ENCODE measurements at places on chromosomes 12 and 14. TPM values are rescaled to one million over a fixed set of nuclear protein-coding genes. Genes with fewer than 3 reads are reported as not detected.
A peak's percentile ranks its signal among the peaks of the same experiment; 100 is the strongest.

DNA sequence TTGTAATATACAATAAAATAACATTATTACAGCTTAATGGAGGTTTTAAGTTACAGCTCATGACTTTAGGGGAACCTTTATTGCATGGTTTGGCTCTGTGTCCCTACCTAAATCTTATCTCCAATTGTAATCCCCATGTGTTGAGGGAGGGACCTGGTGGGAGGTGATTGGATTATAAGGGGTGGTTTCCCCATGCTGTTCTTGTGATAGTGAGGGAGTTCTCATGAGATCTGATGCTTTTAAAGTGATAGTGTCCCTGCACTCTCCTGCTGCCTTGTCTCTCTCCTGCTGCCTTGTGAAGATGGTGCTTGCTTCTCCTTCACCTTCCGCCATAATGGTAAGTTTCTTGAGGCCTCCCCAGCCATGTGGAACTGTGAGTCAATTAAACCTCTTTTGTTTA lies 132.1 kb upstream of the SYT1 start:
- no peak for DNase-seq

DNA sequence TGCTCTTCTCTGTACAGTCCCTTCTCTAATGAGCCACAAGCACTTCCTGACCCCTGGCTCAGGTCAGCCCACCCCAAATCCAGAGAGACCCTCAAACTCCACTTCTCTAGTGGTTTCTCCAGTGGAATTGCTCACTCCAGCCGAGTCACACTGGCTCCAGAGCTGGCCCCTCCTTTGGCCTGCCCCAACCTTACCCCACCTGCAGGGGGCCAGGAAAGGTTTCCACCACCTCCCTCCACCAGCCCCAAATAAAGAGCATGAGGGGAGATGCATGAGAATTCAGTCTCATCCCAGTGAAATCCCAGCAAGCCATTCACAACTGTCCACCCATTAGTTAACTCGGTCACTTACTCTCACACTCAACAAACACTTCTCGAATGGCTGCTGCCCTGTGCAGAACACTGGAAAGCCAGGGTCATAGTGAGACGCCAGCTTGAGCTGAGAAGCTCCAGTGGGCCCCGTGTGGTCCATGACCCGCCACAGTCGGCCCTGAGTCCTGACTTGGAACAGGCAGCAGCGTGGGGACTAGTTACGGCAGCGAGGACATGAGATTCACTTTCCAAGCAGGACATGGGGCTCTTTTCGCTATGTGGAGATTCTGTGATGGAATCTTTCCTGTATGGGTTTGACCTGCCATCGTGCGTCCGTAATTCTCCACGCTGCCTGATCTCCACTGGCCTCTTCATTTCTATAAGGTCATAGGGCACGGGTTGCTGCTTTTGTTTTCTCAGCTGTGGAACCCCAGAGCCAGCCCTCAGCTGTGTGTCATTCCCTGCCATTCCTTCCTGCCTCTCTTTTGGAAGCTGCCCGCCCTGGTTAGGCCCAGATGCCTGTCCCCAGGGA lies 44.2 kb downstream of the SLC6A12 start:
- DNase-seq = no peak

DNA sequence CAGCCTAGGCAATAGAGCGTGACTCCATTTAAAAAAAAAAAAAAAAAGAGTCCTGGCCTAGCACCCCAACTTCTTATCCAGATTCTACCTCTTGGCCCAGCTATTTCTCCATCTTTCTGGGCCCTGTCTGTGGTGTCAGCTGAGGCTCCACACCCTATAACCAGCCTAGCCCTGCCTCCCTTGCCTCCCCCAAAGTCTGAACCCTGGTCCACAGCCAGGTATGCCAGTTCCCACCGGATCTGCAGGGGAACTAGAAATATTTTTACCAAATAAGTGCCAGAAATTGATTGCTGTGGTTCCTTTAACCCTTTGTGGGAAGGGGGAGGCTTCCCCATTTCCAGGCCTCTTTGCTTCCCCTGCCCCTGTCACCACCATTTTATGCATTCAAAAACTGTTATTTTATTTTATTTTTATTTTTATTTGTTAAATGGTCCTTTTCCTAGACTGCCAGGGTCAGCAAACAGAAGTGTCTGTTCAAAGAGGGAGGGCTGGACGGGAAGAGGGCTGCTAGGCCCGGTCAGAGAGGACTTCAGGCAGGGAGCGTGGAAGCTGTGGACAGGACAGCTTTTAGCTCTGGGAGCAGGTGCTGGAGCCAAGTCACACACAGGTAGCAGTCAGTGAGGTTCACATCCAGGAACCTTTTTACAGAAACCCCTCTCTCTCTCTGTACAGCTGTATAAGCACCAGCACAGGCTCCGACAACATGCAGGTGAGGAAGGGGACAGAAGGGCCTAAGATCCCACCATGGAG lies 23.2 kb downstream of the TTC9 start:
- DNase-seq = no peak

- DNase-seq = no peak
Observed at GRCh38 chr12:118625050-118625675, 248.8 kb downstream of the SUDS3 start.

DNA sequence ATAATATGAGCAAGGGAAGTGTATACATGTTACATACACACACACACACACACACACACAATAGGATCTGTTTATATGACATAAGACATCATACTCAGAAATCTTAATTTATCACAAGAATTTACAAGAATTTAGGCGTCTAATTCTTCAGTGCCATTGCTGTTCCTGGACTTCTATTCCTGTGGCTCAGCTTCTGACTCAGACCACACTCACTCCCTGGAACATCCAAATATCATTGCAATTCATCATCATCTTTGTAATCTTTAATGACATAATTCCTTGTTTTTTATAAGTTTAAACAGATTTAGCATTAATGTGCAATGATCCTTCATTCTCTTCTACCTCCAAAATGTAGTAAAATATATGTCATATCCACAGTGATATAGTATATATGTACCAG lies 544.2 kb downstream of the FOXG1 start:
- no peak for DNase-seq

DNA sequence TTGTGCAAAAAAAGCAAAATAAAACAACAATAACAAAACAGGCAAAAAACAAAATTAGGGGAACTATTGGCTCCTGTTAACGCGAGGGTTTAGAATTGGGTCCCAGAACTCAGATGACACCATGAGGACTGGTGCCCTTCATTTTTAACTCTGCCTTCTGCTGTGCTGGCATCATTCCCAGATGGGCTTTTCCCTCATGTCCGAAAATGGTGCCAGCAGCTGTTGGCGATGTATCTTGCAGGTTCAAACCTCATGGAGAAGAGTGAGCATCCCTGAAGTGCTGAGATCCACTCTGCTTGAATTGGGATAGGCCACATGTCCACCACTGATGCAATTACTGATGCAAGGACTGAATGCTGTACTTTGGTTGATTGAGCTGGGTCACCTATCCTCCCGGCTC lies 61.1 kb downstream of the MYRFL start:
- DNase-seq = no peak

- DNase-seq = no peak
Observed at GRCh38 chr12:4224206-4224889, 49.2 kb upstream of the CCND2 start.

GRCh38 chr12:22971247-22971646 lies 346.3 kb downstream of the ETNK1 start:
- no peak for DNase-seq

DNA sequence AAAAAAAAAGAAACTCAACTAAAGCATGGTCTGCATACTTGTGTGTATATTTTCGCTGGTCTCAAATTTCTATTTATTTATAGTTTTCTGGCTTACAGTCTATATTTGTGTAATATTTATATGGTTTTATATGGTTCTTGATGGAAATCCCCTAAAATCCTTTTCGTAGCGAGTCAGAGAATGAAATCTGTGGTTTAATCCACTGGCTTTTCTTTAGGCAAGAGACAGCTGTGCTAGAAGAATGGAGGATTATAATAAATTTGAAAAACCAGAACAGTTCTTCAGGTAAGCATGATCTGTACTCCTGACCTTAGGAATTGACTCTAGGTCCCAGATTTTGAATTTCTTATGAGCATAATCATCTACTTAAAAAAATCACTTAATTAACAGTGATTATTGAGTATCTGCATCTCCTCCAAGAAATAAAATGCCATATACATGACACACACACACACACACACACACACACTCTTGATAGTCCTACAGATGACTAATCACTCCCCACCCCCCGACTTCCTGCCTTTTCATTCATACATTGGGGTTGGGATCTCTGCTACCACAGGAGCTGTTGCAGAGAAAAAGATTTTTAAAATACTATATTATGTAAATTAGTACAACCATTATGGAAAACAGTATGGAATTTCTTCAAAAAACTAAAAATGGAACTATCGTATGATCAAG lies 113.4 kb downstream of the CRADD start:
- DNase-seq = no peak

DNA sequence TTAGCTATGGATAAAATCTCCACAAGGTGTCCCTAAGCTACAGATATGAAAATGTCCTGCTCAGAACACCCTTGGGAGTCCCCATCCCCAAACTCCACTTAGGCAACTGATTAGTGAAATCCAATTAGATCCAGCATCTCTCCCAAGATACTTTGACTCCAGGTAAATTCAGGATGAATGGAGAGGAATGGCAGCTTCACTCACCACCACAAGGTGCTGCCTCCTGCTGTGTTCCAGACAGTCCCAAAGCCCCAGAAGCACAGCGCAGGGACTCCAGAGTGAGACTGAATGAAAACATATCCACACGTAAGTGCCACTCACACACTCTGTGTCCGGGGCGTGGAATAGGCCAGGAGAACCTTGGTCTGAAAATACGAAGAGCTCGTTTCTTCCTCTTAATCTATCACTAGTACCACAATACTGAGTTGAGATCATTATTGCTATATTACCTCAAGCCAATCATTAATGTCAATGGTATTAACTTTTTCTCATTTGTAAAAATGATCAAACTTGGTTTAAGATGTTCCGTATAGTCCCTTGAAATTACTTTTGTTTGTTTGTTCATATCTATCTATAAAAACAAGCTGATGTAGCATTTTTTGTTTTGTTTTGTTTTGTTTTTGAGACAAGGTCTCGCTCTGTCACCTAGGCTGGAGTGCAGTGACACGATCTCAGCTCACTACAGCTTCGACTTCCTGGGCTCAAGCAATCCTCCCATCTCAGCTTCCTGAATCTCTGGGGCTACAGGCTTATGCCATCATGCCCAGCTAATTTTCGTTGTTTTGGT lies 70.0 kb upstream of the BICD1 start:
- no peak for DNase-seq

DNA sequence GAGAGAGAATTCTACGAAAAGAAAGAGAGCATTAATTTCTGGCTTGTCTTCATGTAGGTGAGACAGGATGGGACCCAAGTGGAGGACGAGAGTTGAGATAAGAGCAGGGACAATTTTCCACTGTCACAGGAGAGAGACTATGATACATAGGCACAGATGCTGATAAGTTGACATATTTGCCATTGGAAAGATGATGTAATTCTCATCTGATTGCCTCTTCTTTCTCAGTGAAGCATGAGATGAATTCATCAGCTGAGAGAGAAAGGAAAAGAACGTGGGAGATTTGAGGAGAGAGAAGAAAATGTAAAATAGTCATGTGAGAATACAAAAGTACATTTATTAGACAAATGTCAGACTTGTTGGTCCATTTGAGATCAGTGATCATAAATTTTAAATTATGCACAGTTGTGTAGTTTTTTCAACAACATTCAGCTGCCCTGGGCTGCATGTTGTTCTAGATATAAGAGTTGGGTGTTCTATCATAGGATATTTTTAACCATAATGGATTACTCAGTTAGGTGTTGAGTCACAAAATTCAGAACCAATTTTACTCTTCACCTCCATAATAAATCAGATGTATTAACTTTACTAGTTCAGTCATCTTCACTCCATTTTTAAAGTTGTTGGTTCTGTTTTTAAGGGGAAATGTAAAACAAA lies 222.9 kb downstream of the DPY19L2 start:
- no peak for DNase-seq

DNA sequence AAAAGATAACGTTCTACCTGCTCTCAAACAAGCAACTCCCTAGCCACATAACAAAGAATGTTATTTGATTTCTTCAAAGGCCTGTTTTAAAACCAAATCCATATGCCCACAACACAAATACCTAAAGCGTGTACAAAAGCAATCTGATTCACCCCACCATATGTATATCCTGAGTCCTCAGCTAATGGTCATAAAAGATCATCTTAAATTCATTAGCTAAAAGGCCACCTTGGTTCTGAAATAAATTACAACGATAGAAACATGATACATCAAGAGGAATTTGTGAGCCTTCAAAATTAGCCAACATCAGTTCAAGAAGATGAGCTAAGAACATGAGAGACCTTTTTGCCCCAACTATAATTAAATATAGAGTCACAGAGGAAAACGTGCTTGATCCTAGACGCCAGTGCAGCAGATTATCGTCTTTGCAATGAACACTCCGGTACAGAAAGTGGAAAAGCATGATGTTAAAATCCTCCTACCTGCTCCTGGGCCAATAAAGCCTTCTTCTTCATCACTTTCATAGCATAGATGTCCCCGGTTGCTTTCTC lies 20.0 kb downstream of the CIT start:
- DNase-seq = no peak

DNA sequence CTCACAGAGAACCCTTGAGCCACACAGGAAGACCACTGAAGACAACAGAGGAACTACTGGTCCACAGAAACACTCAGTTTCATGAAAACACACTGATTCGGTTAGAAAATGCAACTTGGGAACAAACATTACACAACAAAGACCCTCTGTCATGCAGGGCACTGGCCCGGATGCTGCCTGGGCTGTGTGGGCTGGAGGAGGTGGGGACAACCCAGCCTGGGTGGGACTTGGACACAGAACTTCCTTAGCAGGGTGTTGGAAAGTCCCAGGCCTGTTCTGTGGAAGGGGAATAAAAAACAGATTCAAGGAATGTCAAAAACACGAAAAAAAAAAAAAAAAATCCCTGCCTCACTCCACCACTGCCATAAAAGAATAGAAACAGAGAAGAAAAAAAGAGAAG lies 181.0 kb downstream of the MON2 start:
- DNase-seq = peak; percentile 33

WNT1 gene
- 0.29 TPM for total RNA-seq

CMKLR1 gene
- total RNA-seq = 8.4 TPM

KRT83 gene
- total RNA-seq = not detected

GYS2 gene
- total RNA-seq = not detected

SPIC gene
- total RNA-seq = not detected
